ENCODE measurements at places on chromosomes 6 and 20. TPM values are rescaled to one million over a fixed set of nuclear protein-coding genes. Genes with fewer than 3 reads are reported as not detected.

EFCAB8 gene
- polyA plus RNA-seq, result not detected

HSP90AB1 gene
- polyA plus RNA-seq, result 586 TPM

ADAM33 gene
- 30.5 TPM for polyA plus RNA-seq

GJA1 gene
- 116 TPM for polyA plus RNA-seq

HSPA1L gene
- polyA plus RNA-seq, result 2.0 TPM

GRCh38 chr20:35133031-35133430, 14.1 kb downstream of the EDEM2 start:
- DNase-seq, result no peak

DNA sequence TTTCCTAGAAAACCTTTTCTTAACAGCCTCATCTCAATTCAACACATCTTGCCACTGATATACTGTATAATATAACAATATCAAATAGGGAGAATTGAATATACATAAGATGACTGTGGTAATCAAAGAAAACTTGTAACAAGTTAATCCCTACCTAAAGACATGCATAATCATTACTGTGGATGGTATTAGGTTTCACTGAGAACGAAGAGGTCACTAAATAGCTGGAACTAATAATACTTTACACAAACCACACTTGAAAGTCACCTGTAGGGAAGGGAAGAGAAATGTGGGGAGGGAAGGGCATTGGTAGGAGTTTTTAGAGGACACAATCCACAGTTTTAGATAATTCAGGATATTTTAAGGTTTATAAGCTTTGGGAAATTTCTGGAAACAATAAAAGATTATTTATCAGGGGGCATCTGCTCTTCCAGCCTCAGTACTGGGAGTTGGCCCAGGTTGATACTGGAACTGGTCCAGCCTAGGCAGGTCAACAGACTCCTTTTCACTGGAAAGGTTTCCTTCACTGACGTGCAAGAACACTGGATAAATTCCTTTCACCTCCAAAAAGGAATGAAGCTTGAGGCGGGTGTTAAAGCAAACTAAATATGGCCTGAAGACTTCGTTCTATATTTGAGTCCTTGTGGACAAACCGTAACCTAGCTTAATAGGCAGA, 44.0 kb downstream of the MAP7 start:
- no peak for DNase-seq

GRCh38 chr6:19356692-19357091, 480.5 kb upstream of the ID4 start:
- DNase-seq, result no peak

- DNase-seq, result no peak
Measured at GRCh38 chr6:10309457-10310329, 105.2 kb downstream of the TFAP2A start.

DNA sequence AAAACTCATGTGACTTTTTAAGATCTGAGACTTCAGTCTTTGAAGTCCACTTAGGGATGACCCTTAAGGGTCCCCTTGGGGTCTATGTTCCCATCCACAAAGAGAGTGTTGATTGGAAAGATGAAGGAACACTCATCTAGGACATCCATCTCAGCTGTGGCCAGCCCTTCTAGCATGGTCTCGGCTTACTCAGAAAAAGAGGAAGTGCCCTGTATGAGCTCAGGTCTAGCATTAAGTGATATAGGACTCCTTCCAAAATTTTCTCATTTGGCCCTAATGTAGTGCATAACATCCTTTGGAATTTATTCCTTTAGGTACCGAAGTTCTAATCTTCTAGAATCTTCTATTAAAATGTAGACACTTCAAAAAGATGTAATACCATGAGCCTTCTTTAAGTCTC, 77.4 kb downstream of the NDUFAF5 start:
- DNase-seq, result no peak

- no peak for DNase-seq
Measured at GRCh38 chr20:40807821-40808170, 118.8 kb upstream of the MAFB start.

- DNase-seq, result no peak
Measured at GRCh38 chr6:104322841-104323240, 536.9 kb downstream of the HACE1 start.

- no peak for DNase-seq
Measured at GRCh38 chr6:137316626-137317025, 97.4 kb upstream of the IFNGR1 start.

DNA sequence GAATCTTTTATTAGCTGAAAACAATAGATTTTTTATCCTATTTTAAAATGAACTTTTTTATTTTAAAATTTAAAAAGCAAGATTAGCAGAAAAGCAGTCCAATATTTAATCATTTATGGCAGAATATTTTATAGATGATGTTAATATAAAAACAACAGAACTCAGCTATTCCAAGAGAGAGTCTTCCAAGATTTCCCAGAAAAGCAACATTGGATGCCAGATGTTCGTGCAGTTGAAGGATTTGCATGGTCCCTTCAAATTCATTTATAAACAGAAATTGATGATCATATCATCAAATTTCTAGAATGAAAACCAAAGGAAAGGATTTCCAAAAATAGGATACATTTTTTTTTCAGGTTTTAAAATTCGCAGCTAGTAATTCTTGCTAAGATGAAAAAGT, 25.4 kb upstream of the CNKSR3 start:
- DNase-seq, result no peak

GRCh38 chr6:139249395-139249794, 42.4 kb downstream of the TXLNB start:
- no peak for DNase-seq

GRCh38 chr20:36098364-36098763, 56.2 kb upstream of the EPB41L1 start:
- no peak for DNase-seq

DNA sequence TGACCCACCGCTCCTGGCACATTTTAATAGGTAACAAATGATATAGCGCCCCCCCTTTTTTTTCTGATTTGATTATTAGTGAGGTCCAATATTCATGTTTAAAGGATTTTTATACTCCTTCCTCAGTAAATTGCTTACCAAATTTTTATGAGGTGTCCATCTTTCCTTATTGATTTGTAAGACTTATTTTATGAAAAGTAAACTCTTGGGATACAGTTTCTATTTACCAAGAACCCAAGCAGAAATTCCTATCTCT, 25.1 kb downstream of the TRIM27 start:
- no peak for DNase-seq
